GM06990 (cell line): ENCODE measurements at places on chromosomes 6 and 20.

GRCh38 chr6:155171109-155171746 is 92.6 kb upstream of the CLDN20 start:
- peak; percentile 77 for DNase-seq

DNA sequence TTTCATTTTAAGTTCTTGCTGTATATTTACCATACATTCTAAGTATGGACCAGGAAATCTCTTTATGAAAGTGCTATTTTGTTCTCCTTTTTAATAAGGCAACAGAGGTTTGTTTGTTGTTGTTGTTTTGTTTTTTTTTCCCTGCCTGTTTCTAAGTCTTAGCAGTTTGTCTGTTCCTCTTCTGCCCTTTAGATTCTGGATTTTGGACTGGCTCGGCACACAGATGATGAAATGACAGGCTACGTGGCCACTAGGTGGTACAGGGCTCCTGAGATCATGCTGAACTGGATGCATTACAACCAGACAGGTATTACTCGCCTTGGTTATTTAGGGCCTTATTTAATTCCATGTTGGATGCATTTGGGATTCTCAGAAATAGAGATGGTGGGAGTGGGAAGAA is 48.0 kb downstream of the MAPK14 start:
- no peak for DNase-seq

- DNase-seq, result no peak
Observed at GRCh38 chr6:170152124-170152926, 138.6 kb downstream of the DLL1 start.

- peak; percentile 14 for DNase-seq
Observed at GRCh38 chr6:116564921-116565872, 6.1 kb upstream of the RWDD1 start.

- DNase-seq, result no peak
Observed at GRCh38 chr6:169824848-169825557, 73.6 kb downstream of the ERMARD start.
